ENCODE measurements at places on chromosomes 3 and 15. TPM values are rescaled to one million over a fixed set of nuclear protein-coding genes. Genes with fewer than 3 reads are reported as not detected.

The DPPA4 gene
- total RNA-seq: not detected

The SLC12A8 gene
- total RNA-seq: 33.2 TPM

The RCCD1 gene
- 12.9 TPM for total RNA-seq

The RBM15B gene
- 38.0 TPM for total RNA-seq
